ENCODE measurements at places on chromosomes 6 and 20.

- no peak for DNase-seq
Measured at GRCh38 chr6:69280858-69281257, 516.0 kb downstream of the LMBRD1 start.

GRCh38 chr20:36720510-36720909 lies 25.4 kb downstream of the NDRG3 start:
- no peak for DNase-seq

GRCh38 chr6:169725125-169726048 lies 1.1 kb upstream of the PHF10 start:
- DNase-seq, result no peak

DNA sequence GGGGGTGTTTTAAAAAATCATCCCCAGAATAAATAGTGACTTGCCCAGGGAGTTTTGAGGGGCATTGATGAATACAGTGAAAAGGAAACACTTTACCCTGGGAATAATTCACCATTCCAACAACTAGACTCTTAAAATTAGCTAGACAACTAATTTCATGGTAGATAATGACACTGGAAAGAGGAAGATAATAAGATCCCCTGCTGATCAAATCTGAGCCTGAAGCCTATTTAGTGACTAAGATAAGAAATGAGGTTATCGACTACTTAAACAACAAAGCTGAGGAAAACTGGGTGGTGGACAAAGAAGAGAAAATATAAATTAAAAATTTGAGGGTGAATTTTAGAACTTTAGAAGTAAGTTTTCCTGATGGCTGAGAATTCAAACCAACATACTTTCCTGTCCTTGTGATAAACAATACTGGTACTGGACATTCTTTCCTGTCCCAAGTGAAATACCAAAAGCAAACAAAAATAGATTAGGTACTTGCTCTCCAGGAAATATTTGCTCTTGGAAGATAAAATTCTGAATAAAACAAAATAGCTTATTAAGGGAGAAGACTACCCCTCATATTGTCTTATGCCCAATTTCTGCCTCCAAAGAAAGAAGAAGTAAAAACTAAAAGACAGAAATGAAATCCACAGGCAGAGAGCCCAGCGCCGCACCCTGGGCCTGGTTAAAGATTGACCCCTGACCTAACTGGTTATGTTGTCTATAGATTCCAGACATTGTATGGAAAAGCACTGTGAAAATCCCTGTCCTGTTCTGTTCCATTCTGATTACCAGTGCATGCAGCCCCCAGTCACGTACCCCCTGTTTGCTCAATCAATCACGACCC lies 64.0 kb upstream of the ADGRF4 start:
- no peak for DNase-seq

GRCh38 chr6:70838907-70839285 lies 118.0 kb downstream of the B3GAT2 start:
- no peak for DNase-seq

GRCh38 chr6:41200296-41200900 lies 551 bp downstream of the TREML2 start:
- peak; percentile 41 for DNase-seq

GRCh38 chr20:37651932-37652331 lies 41.9 kb upstream of the CTNNBL1 start:
- no peak for DNase-seq

DNA sequence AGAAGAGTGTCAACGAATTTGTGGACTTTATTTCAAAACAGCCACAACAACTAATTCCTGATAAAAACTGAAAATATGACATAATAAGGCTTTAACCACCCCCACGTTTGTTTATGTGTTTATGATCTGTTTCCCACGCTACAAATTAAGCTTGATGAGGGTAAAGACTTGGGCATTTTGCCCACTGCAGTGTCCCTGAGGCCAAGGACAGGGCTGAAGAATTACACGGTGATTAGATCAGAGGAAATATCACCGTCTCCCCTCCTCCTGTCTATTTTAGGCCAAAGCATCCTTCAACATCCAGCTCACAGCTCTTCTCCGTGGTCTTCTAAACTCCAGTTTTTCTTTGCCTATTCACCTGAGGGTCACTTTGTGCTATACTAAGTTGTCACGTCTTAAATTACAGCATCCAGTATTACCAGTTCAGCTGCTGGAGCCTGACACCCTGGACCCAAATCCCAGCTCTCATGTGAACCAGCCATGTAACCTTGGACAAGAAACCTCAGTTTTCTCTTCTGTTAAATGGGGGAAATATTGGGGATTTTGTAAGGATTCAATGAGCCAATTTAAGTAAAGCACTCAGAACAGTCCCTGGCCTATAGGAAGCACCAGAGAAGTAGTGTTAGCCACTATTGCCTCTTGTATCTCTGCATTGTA lies 15.2 kb upstream of the ARFGEF2 start:
- DNase-seq, result no peak

GRCh38 chr6:169376458-169376857 lies 122.8 kb upstream of the THBS2 start:
- DNase-seq, result no peak

DNA sequence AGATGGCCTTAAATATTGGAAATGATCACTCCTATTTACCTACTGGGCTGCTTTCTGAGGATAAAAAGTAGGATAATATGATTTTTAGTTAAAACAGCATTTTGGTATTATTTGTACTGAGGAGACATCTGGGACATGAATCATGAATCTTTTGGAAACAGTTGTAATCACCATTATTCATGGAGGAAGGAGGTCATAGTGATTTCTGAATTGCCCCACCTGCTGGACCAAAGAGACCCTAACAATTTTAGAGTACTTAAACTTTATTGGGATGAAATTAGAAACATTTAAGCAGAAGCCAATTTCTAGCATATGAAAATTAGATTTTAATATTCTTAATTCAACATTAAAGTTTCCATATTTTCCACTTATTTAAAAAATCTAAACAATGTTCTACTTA lies 108.4 kb upstream of the SIM1 start:
- no peak for DNase-seq

- no peak for DNase-seq
Measured at GRCh38 chr6:5191722-5192121, 69.0 kb downstream of the LYRM4 start.

All from stimulated activated CD8-positive, alpha-beta memory T cell treated with anti-CD3 and anti-CD28 coated beads, Interleukin-4, amount 100 ng/mL, for 1 hour (primary cell).